ENCODE measurements at places on chromosomes 12 and 14.

- H3K4me1 ChIP-seq = peaks cover 7% of the 10 kb centered on the region
- no peak for DNase-seq
- no peaks in the 10 kb centered on the region for H3K36me3 ChIP-seq
- H3K4me3 ChIP-seq = no peak overlapping the region
- H3K27me3 ChIP-seq = no peaks in the 10 kb centered on the region
These were observed 166.0 kb downstream of the KLHL28 start for GRCh38 chr14:44795725-44796124.

- peaks cover 35% of the 10 kb centered on the region for H3K4me1 ChIP-seq
- DNase-seq = no peak
- H3K27ac ChIP-seq = no peak overlapping the region
- no peak overlapping the region for H3K4me3 ChIP-seq
These were observed 37.0 kb upstream of the PNMA1 start for GRCh38 chr14:73751157-73751691.

GRCh38 chr14:51776102-51776894 lies 84.1 kb upstream of the GNG2 start:
- peak; percentile 63 for DNase-seq
- no peak overlapping the region for H3K4me3 ChIP-seq
- peaks cover 5% of the 10 kb centered on the region for H3K27me3 ChIP-seq
- H3K4me1 ChIP-seq = no peaks in the 10 kb centered on the region

- no peak overlapping the region for H3K27ac ChIP-seq
- DNase-seq = no peak
- no peaks in the 10 kb centered on the region for H3K4me1 ChIP-seq
- no peaks in the 10 kb centered on the region for H3K36me3 ChIP-seq
These were observed 139.8 kb upstream of the PWP1 start for GRCh38 chr12:107545737-107546353.

- no peak for DNase-seq
- H3K4me3 ChIP-seq = no peak overlapping the region
- H3K27ac ChIP-seq = no peak overlapping the region
- no peaks in the 10 kb centered on the region for H3K27me3 ChIP-seq
These were observed 119.6 kb downstream of the SLC8A3 start for GRCh38 chr14:70069186-70069585.

DNA sequence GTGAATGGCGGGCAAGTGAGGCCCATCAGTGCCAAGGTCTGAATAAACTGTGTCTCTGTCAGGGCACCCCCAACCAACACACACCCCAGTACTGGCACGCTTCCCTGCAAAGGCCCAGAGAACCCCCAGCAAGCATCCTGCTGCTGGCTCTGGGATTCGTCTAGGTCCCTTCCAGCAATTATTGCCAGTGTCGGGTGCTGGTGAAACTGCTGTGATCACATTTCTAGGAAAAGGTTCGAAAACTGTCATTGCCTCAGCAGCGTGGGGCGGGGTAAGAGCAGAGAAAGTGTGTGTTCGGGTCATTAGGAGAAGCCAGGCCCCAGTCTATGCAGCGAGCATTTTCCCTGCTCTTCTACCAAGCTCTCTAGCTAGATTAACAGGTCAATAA lies 2.5 kb downstream of the FAM222A start:
- no peak for DNase-seq
- H3K27me3 ChIP-seq = peaks cover 7% of the 10 kb centered on the region
- H3K36me3 ChIP-seq = no peaks in the 10 kb centered on the region
- H3K4me3 ChIP-seq = peak overlapping the region; percentile 81
- H3K4me1 ChIP-seq = peaks cover 33% of the 10 kb centered on the region

DNA sequence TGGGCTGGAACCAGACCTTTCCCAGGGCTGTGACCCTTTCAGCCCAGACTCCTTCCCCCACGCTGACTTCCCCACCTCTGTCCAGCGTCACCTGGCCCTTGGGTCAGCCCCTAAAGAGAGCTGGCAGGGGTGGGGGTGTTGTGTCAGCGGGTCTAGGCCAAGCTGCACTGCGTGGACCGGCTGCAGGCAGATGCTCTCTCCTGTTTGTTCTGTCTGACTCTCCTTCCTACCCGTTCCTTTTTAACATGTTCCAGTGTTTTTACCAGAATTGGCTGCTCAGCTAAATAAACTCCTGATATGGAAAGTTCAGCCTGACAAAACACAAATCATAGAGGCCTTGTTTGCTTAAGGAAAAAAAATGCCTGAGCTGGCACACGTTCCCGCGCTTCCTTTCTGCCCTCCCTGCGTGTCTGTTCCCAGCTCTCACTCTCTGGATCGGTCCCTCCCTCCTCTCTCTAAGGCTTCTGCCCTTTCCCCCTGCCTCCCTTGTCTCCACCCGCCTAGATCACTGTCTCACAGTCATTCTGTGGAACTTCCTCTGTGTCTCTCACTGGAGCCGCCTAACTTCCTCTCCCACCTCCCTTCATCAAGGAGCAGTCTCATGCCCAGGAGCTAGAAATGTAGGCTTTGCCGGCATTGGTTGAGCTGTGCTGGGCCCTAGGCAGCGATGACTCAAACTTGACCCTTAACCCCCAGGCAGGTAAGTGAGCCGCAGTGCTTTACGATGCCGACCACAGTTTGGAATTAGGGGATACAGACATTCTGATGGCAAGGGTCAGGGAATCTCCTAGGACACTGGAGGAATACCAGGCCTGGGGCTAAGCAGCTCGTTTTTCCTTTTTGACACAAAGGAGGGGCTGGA lies 15.5 kb upstream of the MLXIP start:
- peaks cover 11% of the 10 kb centered on the region for H3K27me3 ChIP-seq
- no peak for DNase-seq
- no peaks in the 10 kb centered on the region for H3K36me3 ChIP-seq
- peaks cover 28% of the 10 kb centered on the region for H3K4me1 ChIP-seq

- peak; percentile 54 for DNase-seq
- H3K36me3 ChIP-seq = peaks cover 12% of the 10 kb centered on the region
- peaks cover 50% of the 10 kb centered on the region for H3K4me1 ChIP-seq
- H3K27ac ChIP-seq = peak overlapping the region; percentile 99
- peak overlapping the region; percentile 86 for H3K4me3 ChIP-seq
- peaks cover 14% of the 10 kb centered on the region for H3K27me3 ChIP-seq
These were observed 24.1 kb downstream of the ANKRD13A start for GRCh38 chr12:110023059-110023980.

DNA sequence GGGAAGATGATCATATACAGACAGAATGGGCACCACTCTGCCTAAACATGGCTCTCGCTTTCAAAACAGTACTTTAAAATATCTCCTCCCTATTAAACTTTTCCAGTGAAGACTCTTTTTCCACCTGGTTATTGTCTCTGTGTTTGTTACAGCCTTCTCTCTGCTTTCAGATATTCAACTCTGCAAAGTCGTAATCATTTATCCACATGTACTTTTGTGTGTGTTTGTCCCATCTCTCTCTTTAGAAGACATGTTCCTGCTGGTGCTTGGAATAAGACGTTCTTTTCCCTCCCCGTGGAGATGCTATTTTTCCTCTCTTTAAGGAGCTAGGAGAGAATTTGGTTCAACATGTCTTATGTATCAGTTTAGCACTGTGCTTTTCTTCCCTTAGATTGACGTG lies 45.1 kb downstream of the ETV6 start:
- no peak overlapping the region for H3K4me3 ChIP-seq
- no peak overlapping the region for H3K27ac ChIP-seq
- peaks cover 26% of the 10 kb centered on the region for H3K4me1 ChIP-seq
- no peak for DNase-seq
- no peaks in the 10 kb centered on the region for H3K27me3 ChIP-seq

- no peak for DNase-seq
- H3K27ac ChIP-seq = no peak overlapping the region
- H3K4me1 ChIP-seq = no peaks in the 10 kb centered on the region
These were observed 33.7 kb downstream of the VWF start for GRCh38 chr12:6090803-6091202.

GRCh38 chr14:22158560-22158959 lies 430.5 kb downstream of the DAD1 start:
- no peak overlapping the region for H3K27ac ChIP-seq
- no peak for DNase-seq
- no peaks in the 10 kb centered on the region for H3K27me3 ChIP-seq
- no peak overlapping the region for H3K4me3 ChIP-seq
- no peaks in the 10 kb centered on the region for H3K36me3 ChIP-seq

- H3K4me3 ChIP-seq = peak overlapping the region; percentile 90
- H3K27me3 ChIP-seq = peaks cover 37% of the 10 kb centered on the region
- H3K27ac ChIP-seq = peak overlapping the region; percentile 88
- H3K4me1 ChIP-seq = peaks cover 26% of the 10 kb centered on the region
These were observed 2.4 kb downstream of the MBD6 start for GRCh38 chr12:57524814-57525614.

DNA sequence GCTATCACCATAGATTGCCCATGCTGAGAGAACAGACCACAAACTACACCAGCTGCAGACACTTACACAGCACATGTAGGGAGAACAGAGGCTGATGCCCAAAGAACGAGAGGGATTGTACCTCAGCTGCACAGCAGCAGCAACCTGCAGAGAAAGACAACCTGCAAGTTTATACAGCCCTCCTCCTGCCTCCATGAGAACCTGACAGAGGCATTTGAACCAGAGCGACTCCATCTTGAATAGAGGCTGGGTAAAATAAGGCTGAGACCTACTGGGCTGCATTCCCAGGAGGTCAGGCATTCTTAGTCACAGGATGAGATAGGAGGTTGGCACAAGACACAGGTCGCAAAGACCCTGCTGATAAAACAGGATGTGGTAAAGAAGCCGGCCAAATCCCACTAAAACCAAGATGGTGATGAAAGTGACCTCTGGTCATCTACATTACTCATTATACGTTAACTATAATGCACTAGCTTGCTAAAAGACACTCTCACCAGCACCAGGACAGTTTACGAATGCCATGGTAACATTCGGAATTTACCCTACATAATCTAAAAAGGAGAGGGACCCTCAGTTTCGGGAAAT lies 262.4 kb upstream of the HMGA2 start:
- no peak overlapping the region for H3K27ac ChIP-seq
- H3K4me1 ChIP-seq = no peaks in the 10 kb centered on the region
- H3K27me3 ChIP-seq = no peaks in the 10 kb centered on the region
- H3K36me3 ChIP-seq = no peaks in the 10 kb centered on the region
- DNase-seq = no peak

- H3K27me3 ChIP-seq = no peaks in the 10 kb centered on the region
- no peaks in the 10 kb centered on the region for H3K36me3 ChIP-seq
- H3K4me3 ChIP-seq = peak overlapping the region; percentile 5
These were observed 71.0 kb downstream of the DAD1 start for GRCh38 chr14:22518073-22518472.

GRCh38 chr12:57859121-57859520 lies 12.6 kb upstream of the CTDSP2 start:
- peak overlapping the region; percentile 6 for H3K4me3 ChIP-seq
- peaks cover 6% of the 10 kb centered on the region for H3K27me3 ChIP-seq
- peaks cover 24% of the 10 kb centered on the region for H3K4me1 ChIP-seq
- no peak overlapping the region for H3K27ac ChIP-seq
- H3K36me3 ChIP-seq = peaks cover 6% of the 10 kb centered on the region

DNA sequence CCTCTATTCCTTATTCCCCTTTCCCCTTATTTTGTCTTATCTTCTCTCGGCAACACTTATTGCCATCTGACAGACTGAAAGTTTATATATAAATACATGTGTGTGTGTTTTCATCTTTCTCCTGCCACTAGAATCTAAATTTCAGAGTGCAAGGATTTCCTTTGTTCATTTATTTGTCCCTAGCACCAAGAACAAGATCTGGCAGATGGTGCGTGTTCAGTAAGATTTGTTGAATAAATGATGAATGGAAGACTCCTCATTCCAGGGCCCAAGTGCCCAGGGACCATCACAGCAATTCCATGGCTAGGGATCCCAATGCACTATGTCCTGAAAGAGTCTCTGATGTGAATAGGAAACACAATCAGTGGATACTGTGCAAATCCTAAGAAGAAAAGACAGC lies 97.9 kb upstream of the EEA1 start:
- peaks cover 8% of the 10 kb centered on the region for H3K4me1 ChIP-seq
- H3K27ac ChIP-seq = peak overlapping the region; percentile 89
- H3K27me3 ChIP-seq = no peaks in the 10 kb centered on the region
- H3K4me3 ChIP-seq = no peak overlapping the region

GRCh38 chr12:23752245-23752644 lies 197.2 kb downstream of the SOX5 start:
- no peak overlapping the region for H3K27ac ChIP-seq
- H3K36me3 ChIP-seq = no peaks in the 10 kb centered on the region
- H3K27me3 ChIP-seq = no peaks in the 10 kb centered on the region

- H3K4me1 ChIP-seq = peaks cover 1% of the 10 kb centered on the region
- no peak for DNase-seq
- H3K27ac ChIP-seq = no peak overlapping the region
These were observed 68.7 kb downstream of the SERPINA3 start for GRCh38 chr14:94680862-94681288.

DNA sequence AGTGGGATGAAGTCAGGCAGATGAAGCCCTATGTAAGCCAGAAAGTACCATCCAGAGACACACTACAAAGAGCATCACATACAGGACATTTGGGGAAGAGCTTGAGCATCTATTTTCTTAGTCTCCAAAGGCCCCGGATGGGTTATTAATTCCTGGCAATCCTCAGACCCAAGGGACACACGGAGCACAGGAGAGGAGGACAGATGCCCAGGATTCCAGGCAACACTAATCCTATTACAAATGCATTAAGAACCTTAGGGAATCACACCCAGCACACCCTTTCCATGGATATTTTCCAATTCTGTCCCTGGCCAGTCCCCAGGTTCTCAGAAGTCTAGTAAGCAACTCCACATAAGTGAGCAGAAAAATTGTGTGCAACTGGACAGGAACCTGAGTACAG lies 65.9 kb downstream of the CMKLR1 start:
- no peak overlapping the region for H3K27ac ChIP-seq
- H3K27me3 ChIP-seq = peaks cover 4% of the 10 kb centered on the region
- H3K4me3 ChIP-seq = no peak overlapping the region
- H3K36me3 ChIP-seq = no peaks in the 10 kb centered on the region

DNA sequence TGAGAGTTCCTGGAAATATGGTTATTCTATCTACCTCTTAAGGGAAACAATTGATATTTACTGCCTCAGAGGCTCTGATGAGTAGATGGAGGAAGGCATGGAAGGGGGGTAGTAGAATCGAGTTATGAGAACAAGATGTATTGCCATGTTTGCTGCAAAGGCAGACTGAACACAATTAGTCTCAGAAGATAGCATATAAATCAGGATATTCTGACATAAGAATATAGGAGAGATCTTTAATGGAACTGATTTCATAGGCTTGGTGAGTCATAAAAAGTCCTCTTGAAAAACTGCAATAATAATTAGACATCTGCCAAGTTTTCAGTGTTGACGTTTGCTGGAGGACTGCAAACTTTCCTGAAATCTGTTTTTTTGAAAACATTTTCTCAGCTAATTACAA lies 636.1 kb downstream of the TMTC2 start:
- H3K27ac ChIP-seq = no peak overlapping the region
- DNase-seq = no peak
- H3K27me3 ChIP-seq = no peaks in the 10 kb centered on the region
- peaks cover 3% of the 10 kb centered on the region for H3K4me1 ChIP-seq
- H3K4me3 ChIP-seq = no peak overlapping the region
- no peaks in the 10 kb centered on the region for H3K36me3 ChIP-seq

Measured in glutamatergic neuron (in vitro differentiated cells).